ENCODE measurements at places on chromosomes 12 and 14. TPM values are rescaled to one million over a fixed set of nuclear protein-coding genes. Genes with fewer than 3 reads are reported as not detected.
A peak's percentile ranks its signal among the peaks of the same experiment; 100 is the strongest.

DNA sequence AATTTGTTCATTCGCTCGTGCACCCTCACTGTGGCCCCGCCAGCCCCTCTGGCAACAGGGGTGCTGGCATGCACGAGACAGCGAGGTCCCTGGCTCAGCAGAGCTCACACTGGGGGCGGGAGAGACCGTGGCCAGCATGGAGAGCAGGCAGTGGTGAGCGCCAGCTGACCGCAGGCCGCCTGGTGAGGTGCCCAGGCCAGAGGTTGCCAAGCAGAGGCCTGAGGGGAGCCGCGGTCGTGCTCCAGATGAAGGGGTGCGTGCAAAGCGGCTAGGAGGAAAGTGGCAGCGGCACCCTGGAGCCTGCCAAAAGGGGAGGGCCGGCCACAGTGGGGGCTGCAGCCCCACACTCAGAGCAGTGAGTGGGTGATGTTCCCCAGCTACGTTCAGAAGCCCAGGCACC is 56.1 kb downstream of the CDC42BPB start:
- H3K27ac ChIP-seq, result no peak overlapping the region
- no peaks in the 10 kb centered on the region for H3K4me1 ChIP-seq
- H3K4me3 ChIP-seq, result no peak overlapping the region
- DNase-seq, result no peak
- no peaks in the 10 kb centered on the region for H3K27me3 ChIP-seq

DNA sequence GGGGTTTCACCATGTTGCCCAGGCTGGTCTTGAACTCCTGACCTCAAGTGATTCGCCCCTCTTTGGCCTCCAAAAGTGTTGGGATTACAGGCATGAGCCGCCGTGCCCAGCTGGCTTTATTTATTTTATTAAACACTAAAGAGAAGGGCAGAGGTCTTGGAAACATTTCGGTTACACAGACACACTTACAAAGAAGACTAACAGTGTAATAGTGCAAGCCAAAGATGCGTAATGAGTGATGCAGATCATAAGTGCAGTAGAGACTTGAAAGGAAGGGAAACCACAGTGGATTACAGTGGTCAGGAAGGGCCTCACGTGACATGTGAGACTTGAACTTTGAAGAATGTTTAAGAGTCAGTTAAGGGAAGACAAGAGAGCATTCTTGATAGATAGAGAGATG is 33.9 kb upstream of the CDK17 start:
- peaks cover 6% of the 10 kb centered on the region for H3K36me3 ChIP-seq
- H3K27me3 ChIP-seq, result no peaks in the 10 kb centered on the region
- H3K4me3 ChIP-seq, result peak overlapping the region; percentile 37
- H3K27ac ChIP-seq, result peak overlapping the region; percentile 81
- peaks cover 21% of the 10 kb centered on the region for H3K4me1 ChIP-seq

DNA sequence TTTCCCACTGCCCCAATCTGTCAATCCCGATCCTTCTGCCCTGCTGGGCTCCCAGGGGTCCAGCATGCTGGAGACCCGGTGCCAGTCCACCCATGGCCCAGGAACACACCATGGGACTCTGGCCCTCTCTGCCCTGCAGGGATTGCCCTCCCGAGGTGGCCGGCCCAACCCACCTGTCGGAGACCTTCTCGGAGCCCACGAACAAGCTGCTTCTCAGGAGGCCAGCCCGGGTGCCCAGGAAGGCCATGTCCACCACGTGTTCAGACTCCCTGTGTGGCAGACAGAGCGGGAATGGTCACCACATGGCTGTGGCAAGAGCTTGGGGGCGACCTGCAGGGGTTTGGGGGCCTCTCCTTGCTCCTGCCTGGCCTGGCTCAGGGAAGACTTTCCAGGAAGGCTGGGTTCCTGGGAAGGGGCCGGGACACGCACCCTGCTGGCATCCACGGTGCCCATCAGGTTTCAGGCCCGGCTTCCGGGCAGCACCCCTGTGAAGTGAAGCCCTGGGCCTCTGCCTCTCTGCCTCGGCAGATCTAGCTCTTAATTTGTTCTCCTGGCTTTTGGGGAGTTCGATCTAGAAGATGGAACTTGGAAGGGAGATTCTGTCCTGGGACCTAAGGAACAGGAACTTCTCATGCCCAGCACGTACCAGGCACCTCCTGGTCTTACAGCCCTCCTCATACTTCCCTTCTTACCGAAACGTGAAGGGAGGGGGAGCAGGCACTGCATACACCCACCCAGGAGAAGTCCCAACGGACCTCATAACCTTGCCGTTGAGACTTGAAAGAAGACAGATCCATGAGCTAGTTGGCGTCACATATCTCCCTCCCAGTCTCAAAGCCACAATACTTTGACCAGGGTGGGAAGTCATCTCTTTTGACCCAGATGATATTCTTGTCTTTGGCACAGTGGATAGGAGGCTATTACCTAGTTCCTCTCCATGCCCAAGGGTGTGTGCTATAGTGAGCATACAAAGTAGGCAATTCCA is 26.3 kb downstream of the LRTM2 start:
- peaks cover 16% of the 10 kb centered on the region for H3K27me3 ChIP-seq
- no peaks in the 10 kb centered on the region for H3K36me3 ChIP-seq
- no peak overlapping the region for H3K4me3 ChIP-seq
- H3K27ac ChIP-seq, result no peak overlapping the region

DNA sequence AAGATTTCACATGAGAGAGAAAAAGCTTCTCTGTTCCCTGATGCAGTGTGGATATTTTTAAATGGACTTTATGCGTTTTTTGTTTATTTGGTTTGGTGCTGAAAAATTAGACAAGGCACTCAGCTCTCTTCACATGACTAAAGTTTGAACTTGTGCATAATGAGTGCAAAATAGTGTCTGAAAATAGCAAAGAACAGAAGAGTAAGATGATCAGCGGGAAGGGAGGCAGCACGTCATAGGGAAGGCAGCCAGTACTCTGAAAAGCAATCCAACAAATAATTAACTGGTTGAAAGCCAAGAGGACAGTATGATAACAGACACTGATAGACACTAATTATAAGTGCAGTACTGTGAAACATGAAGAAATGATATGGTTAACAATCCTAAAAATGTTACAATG is 46.6 kb upstream of the CDKN3 start:
- DNase-seq, result no peak
- H3K27me3 ChIP-seq, result peaks cover 30% of the 10 kb centered on the region
- no peaks in the 10 kb centered on the region for H3K4me1 ChIP-seq
- no peaks in the 10 kb centered on the region for H3K36me3 ChIP-seq
- H3K27ac ChIP-seq, result no peak overlapping the region
- no peak overlapping the region for H3K4me3 ChIP-seq

DNA sequence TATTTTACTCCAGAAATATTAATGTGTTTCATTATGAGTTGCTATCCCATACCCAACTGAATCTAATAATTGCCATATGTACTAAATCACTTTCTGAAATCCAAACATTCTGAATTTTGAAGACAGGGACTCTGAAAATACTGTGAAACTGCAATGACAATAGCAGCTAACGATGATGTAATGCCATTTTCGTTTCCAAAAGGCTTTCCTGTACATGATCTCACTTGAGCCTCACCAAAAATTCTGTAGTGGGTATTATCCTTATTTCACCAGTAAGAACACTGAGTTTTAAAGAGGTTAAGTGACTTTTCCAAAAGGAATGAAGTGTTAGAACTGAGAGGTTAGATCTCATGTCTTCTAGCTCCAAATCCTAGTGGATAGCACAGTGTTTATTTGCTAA is 133.3 kb downstream of the FLRT2 start:
- H3K27ac ChIP-seq, result no peak overlapping the region
- DNase-seq, result no peak
- no peaks in the 10 kb centered on the region for H3K4me1 ChIP-seq
- no peak overlapping the region for H3K4me3 ChIP-seq
- no peaks in the 10 kb centered on the region for H3K27me3 ChIP-seq

DNA sequence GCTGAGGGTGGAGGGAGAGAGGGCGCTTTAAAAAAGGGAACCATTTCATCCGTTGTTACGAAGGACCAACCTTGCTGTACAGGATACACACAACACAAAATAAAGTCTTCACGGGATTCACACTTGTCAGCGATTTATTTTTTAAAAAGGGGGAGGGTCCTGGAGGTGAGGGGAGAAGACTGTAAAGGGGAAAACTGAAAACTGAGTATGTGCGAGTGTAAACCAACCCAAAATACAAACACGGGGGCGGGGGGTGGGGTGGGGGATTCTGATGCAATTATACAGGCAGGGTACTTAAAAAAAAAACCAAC is 499 bp upstream of the PRKAG1 start:
- H3K4me1 ChIP-seq, result peaks cover 28% of the 10 kb centered on the region
- H3K27ac ChIP-seq, result peak overlapping the region; percentile 97
- H3K36me3 ChIP-seq, result peaks cover 22% of the 10 kb centered on the region
- peak overlapping the region; percentile 86 for H3K4me3 ChIP-seq
- H3K27me3 ChIP-seq, result no peaks in the 10 kb centered on the region

DNA sequence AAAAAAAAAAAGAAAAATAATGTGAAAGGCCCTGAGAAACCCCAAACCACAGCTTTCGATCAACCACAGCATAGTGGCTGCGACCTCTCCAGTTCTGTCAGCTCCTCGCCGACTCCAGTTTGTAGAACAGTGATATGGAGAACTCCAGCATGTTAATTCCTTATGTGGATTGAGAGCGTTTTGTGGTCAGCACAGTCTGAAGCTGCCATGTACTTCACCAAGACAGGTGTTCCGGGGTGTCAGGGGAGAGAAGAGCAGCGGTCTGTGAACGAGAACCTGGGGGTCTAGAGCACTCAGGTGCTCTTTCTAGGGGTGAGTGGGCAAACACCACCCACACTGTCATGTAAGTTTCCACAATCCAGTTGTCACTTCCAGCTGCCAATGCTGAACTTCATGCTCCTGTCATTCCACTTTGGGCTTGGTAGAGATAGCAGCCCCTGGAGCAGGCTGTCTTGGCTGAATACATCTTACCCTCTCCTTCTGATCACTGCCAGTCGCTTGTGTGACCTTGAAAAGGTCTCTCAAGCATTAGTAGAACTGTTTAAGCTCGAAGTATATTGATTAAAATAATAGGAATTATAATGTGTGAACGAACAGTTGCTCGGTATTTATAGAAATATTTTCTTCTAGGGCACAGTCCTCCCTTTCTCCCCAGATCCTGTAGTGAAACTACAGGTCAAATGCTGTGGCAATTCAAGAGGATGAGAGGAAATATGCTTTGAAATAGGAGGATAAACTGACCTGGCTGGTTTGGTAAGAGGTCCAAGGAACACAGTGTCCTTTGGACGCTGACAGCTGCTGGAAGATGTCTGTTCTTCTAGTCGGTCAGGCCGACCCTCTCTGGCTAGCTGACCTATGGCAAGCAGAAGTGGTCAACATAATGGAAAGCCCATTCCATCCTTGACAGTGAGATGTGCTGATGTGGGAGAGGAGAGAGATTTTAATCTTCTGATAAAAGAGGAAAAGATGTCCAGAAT is 15.7 kb upstream of the MAX start:
- H3K4me3 ChIP-seq, result no peak overlapping the region
- peaks cover 6% of the 10 kb centered on the region for H3K27me3 ChIP-seq
- no peak overlapping the region for H3K27ac ChIP-seq
- DNase-seq, result no peak
- H3K36me3 ChIP-seq, result no peaks in the 10 kb centered on the region

DNA sequence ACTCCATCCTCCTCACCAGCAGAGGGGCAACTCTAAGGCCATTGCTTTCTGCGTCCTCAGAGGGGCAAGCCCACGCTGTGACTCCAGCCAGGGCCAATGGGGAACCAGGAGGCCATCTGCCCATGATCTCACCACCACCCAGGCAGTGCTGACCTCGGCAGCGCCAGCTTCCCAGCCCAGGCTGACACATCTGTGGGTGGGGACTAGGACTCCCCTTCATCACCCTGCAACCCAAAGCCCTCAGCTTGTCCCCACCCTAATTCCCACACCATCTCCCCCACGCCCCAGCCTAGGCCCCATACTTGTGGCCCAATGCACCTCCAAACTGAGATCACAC is 58.6 kb downstream of the VWF start:
- peaks cover 22% of the 10 kb centered on the region for H3K27me3 ChIP-seq
- no peak overlapping the region for H3K27ac ChIP-seq
- H3K4me1 ChIP-seq, result peaks cover 9% of the 10 kb centered on the region
- H3K4me3 ChIP-seq, result no peak overlapping the region
- H3K36me3 ChIP-seq, result no peaks in the 10 kb centered on the region

GRCh38 chr14:100067971-100068959 is 3.0 kb downstream of the EVL start:
- peak overlapping the region; percentile 99 for H3K27ac ChIP-seq
- no peaks in the 10 kb centered on the region for H3K27me3 ChIP-seq
- DNase-seq, result peak; percentile 96
- peak overlapping the region; percentile 97 for H3K4me3 ChIP-seq
- peaks cover 66% of the 10 kb centered on the region for H3K36me3 ChIP-seq

DNA sequence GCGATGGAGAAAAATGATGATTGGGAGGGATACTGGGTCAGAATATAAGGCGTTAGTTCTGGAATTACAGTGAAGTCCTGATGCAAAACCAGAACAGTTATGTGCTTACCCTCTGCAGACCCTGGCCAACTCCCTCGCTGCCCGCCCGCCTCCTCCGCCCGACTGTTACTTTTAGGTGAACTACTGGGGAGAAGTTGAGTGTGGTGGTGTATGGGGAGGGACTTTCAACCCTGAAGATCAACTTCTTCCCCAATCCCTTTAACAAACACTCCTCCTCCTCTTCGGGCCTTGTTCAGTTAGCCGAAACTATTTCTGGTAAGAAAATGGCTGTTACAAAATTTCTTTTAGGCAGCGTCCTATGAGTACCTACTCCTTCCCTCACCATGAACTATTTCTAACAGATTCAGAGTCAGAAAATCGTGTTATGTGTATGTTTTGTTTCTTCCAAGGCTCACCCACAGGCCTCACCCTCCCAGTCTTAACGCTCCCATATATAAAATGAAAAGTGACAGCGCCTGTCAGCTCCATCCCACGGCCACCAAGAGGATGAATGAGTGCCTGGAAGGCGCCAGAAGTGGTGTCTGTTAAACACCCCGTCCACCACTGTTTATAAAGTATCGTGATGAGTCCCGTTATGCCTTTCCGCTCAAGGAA is 1.3 kb downstream of the FBXO33 start:
- H3K27ac ChIP-seq, result peak overlapping the region; percentile 99
- peak overlapping the region; percentile 88 for H3K4me3 ChIP-seq
- H3K4me1 ChIP-seq, result peaks cover 48% of the 10 kb centered on the region
- no peaks in the 10 kb centered on the region for H3K27me3 ChIP-seq
- no peak for DNase-seq
- H3K36me3 ChIP-seq, result peaks cover 9% of the 10 kb centered on the region

The MYH6 gene
- total RNA-seq, result 1.0 TPM

The TDRD9 gene
- 1.2 TPM for total RNA-seq

The SMOC1 gene
- not detected for total RNA-seq

The PCNX1 gene
- 69.2 TPM for total RNA-seq

The PUS7L gene
- total RNA-seq, result 23.5 TPM

The PROX2 gene
- total RNA-seq, result 0.21 TPM

The ASCL1 gene
- not detected for total RNA-seq

The HVCN1 gene
- total RNA-seq, result 11.7 TPM

The IRF2BPL gene
- 19.7 TPM for total RNA-seq

The ITGA7 gene
- 4.4 TPM for total RNA-seq

The SNAPC1 gene
- total RNA-seq, result 5.8 TPM

Measured in activated CD8-positive, alpha-beta memory T cell treated with anti-CD3 and anti-CD28 coated beads, Interleukin-2, amount 10 ng/mL, durations not matched to agents 7 days and 5 days (primary cell).